ENCODE measurements at places on chromosomes 2 and 18.

- DNase-seq: no peak
These were observed 26.4 kb downstream of the ALK start for GRCh38 chr2:29894822-29895614.

DNA sequence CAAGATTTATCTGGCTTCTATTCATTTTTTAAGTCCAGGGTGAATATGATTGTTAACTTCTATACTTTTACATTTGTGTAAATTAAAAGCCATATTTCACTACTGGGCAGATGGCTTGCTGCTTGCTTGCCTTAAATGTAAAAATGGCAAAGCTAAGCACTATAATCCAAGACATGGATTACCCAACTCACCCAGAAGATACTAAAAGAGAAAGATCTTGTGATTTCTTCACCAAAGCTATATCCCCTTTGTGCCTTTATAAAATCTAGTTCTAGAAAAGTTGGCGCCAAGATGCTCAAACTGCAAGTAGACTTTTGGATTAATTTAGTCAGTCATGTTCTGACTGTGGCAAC, 48.7 kb upstream of the PKDCC start:
- no peak for DNase-seq

GRCh38 chr2:143937723-143938350, 582.1 kb downstream of the ZEB2 start:
- no peak for DNase-seq

DNA sequence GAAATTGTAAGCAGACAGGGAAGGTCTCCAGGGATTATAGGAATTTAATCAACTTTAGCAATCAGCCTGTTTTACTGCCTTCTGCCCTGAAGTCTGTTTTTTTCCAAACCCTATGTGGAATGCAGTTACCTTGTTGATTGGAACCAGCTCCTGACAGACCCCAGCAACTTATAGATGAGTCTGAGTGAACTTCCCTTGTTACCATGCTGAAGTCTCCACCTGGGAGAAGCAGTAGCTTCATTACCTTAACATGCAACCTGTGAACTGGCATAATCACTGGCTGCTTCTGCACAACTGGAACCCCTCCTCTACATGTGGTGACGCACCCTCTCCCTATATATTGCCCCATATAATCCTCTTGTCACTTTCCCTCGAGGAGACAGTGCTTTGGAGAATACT, 226.3 kb upstream of the SPOPL start:
- no peak for DNase-seq

DNA sequence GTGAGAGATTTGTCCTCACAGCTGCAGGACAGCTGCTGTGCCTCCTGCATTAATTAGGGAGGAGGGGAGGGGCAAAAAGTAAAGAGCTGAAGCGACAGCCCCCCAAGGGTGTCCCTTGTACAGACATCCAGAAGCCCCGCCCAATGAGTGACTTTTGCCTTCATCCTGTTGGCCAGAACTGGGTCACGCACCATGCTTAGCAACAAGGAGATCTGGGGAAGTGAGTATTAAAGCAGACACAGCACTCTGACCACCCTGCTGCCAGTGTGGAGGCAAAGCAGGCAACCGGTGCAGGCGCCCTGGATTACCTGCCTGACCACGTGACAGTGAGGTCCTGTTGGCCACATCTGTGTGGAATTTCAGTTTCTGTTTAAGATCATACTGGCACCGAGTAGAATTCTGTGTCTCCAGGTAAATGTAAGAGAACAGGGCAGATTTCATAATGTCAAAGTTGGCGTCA, 21.5 kb upstream of the BIN1 start:
- no peak for DNase-seq

- DNase-seq: no peak
These were observed 238.5 kb upstream of the ERBB4 start for GRCh38 chr2:212777020-212777491.

DNA sequence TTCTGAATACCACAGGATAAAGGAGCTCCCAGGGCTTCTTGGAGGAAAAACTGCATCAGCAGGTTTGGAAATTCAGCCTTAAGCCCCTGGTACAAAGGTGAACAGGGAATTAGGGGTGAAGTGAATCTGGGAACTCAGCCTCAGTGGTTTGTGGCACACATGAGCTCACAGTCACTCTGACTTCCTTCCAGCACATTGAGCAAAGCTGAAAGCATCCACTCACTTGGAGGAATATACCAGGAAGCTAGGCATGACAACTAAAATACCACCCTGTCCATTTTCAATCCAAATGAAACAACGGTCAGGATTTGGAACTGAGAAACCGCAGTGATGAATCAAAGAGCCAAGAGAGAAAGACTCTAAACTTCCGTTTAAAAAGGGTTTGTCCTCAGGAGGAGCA, 216.1 kb downstream of the ICOS start:
- DNase-seq: no peak

DNA sequence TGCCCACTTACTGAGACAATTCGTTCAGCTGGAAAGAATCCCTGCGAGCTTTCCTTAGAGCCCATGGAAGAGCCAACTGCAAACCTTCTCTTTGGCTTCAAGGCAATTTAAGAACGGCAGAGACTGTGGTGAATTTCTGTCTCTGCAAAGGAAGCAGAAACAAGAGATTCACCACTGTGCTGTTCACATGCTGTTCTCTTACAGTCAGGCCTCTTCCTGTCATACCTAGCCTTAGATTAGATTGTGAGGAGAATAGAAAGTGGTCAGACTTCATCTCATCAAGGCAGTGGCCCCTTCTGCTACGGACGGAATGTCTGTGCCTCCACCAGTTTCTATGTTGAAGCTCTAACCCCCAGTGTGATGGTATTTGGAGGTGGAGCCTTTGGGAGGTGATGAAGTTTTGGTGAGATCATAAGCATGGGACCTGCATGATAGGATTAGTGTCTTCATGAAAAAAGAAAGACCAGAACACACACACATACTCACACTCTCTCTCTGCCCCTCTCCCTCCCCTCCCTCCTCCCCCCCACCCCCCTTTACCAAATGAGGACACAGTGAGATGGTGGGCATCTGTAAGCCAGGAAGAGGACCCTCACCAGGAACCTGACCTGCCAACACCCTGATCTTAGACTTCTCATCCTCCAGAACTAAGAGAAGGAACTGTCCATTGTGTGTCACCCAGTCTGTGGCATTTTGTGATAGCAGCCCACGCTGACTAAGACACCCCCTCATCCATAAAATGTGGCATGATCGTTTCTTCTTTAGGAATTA, 45.6 kb upstream of the NRP2 start:
- no peak for DNase-seq

DNA sequence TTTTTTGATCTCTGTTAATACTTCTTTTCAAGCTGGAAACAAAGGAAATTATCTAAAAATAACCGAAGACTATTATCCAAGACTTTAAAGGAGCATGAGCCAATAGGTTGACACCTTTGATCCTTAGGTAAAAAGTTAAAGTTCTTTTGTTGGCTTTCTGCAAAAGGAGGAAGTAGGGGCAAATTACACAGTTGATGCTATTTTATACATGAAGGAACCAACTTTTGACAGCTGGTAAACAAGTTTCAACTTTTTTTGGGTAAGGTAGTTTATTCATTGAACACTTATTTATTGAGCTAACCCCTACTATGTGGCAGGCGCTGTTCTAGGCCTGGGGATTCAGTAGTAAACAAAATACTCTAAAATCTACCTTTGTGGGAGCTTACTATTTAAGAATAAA, 66.6 kb upstream of the ZEB2 start:
- no peak for DNase-seq

DNA sequence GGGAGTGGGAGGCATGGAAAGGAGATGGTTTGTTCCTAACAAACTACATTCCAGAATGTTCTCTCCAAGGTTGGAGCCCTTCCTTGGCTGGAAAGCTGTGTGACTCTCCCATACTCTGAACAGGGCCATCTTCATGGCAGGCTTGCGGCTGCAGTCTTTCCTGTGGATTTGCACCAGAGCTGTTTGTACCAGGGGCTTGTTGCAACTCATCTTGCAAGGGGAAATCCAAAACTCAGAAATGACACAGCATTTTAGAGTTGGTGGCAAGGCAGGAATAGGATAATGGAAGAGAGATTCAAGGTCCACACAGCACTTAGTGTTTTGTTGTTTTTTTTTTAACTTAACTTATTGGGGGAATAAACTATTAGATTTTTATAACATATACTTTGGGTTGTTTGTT, 73.7 kb upstream of the ZNF516 start:
- no peak for DNase-seq

GRCh38 chr2:119397196-119397595, 30.4 kb downstream of the DBI start:
- no peak for DNase-seq

DNA sequence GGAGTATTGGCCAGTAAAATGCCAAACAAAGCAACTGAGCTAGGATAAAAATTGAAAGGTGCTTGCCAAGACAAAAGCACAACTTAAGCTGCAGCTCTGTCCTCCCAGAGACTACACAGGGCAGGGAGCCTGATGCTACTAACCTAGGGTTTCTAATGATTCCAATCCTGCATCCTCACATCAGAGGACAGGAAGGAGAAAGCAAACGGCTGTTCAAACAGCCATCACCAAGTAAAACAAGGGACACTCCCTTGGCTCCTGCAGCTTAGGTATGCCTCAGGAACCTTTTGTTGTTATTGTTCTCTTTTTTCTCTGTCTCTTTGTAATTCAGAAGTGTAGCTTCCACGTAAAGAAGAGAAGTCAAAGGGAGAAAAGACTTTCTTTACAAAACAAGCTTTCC, 99.5 kb downstream of the TCF4 start:
- DNase-seq: no peak

DNA sequence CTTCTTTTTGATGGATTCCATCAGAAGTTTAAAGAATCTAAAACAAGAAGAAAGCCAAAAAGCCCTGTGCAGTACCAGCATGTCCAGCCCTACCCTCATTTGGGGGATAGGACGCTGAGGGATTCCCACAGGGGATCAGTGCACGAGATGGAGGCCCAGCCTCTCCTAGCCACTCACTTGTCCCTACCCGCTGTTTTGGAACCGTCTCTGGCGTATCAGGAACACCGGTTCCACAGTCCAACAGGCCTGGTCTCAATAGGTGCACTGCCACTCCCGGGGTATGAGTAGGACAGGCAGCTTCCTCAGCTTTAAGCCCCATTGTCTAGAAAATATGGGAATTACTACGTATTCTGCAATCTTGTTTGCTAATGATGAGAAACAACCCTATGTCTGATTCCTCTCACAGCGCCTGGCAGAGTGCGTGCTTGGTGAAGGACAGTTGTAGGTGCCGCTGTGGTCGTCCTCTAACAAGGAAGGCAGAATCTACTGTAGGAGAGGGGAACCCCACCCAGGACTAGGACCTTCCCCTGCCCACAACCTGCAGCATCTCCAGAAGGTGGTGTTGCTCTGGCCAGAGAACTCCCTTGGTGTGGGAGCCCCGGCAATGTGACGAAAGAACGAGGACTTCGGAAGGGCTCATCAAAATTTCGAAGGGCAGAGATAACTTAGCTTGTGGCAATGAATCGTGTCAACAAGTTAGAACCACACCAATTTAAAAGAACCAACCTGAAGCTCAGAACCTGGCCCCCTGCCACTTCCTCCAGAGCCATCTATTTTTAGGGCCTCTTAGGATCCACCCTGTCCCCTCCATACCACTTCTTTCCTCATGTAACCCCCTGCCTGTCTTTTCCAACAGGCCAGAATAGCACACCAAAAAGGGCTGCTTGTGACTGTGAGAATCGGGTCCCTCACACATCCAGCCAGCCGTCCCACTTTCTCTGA, 71.7 kb downstream of the POLR1A start:
- DNase-seq: no peak

- DNase-seq: no peak
These were observed 1640.8 kb upstream of the PIK3C3 start for GRCh38 chr18:40314199-40314598.

- no peak for DNase-seq
These were observed 162.2 kb downstream of the BABAM2 start for GRCh38 chr2:28052691-28053090.

DNA sequence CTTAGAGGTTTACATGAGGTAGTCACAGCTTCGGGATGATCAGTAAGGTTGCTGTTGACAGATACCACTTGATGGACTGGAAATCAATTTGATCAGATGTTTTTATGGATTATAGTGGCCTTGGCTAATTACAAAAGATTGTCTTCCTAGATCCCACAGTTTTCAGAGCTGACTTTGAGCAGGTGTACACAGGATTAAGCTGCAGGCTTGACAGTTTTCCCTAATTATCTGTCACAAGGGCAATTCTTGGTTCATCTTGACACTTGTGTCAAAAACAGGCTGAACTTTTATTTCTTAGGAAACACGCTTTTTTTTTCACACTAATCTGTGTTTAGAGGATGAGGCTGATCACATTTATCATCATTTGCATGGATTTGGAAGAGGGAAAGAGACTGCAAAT, 824.0 kb upstream of the PIK3C3 start:
- no peak for DNase-seq

DNA sequence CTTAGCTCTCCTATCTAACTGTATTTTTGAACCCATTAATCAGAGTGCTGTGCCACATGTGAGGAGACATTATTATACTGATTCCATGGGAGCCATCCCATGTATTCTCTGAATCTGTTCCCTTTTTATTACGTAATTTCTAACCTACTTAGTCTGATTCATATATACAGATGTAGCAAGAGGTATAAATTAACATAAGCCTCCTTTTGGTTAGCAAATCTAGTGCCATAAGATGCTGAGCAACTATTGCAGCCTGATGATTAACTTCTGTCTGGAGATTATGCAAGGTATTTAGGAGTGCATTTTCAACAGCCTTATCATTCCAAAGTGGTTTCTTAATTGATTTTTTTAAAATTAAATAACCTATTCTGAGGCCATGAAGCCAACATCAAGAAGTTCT, 114.1 kb upstream of the MSH2 start:
- no peak for DNase-seq

- no peak for DNase-seq
These were observed 248.8 kb downstream of the AGPS start for GRCh38 chr2:177641331-177641730.

DNA sequence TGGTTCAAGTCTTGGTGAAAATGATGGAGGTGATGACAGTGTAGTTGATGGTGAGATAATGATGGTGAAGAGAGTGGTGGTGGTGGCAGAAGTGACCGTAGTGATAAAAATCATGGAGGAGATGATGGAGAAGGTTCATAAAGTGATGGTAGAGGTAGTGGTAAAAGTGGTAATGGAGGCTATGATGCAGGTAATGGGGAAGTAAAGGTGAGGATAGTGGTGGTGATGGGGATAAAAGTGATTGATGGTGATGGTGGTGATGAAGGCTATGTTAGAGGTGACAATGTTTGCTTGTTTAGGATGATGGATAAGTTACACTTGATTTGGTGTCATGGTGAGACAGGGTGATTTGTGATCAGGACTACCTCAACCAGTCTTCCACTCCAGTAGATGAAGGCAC, 268.9 kb downstream of the DYSF start:
- DNase-seq: no peak

GRCh38 chr2:187271825-187272224, 176.2 kb downstream of the CALCRL start:
- no peak for DNase-seq

All from GF-D8 (cell line).